Epithelial cell of umbilical artery (primary cell): ENCODE measurements at places on chromosomes 12 and 14. TPM values are rescaled to one million over a fixed set of nuclear protein-coding genes. Genes with fewer than 3 reads are reported as not detected.

Gene CIROP
- not detected in 2 replicates for total RNA-seq

Gene KHNYN
- total RNA-seq = 62.0 and 71.4 TPM in 2 replicates

Gene ANAPC7
- total RNA-seq = 53.6 and 72.0 TPM in 2 replicates

Gene CCDC177
- not detected in 2 replicates for total RNA-seq
